Stimulated activated CD8-positive, alpha-beta memory T cell treated with anti-CD3 and anti-CD28 coated beads, Interleukin-4, amount 100 ng/mL, for 1 hour (primary cell): ENCODE measurements at places on chromosomes 1 and 21.

DNA sequence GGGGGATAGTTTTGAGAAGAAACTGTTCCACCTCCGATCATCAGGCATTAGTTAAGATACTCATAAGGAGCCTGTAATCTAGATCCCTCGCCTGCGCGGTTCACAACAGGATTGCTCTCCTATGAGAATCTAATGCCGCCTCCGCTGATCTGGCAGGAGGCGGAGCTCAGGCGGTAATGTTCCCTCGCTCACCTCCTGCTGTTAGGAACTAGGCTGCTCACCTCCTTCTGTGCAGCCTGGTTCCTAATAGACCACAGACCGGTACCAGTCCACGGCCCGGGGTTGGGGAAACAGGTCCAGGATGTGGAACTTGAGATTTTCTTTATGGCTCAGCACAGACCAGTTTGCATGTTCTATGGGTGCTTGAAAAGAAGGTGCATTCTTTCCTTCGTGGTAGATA, 27.2 kb upstream of the FAM3B start:
- no peak for DNase-seq

- no peak for DNase-seq
Measured at GRCh38 chr21:22871692-22872091, 1873.5 kb downstream of the NCAM2 start.

DNA sequence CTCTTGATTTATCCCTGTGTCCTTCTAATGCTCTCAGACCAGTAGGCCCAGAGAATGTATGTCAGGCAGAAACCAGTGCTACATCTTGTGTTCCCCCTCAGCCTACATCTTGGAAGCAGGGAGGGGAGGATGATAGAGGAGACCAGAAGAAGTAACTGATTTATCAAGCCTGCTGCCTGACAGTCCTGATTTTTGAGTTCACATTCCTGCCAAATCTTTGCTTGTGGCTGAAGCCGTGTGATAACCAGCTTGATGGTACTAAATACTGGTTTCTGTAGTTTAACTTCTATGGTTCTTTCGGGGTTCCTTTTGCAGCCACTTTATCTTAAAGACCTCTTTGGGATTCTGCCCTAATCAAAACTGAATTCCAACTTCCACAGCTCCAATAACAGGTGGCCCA, 59.7 kb upstream of the WDR26 start:
- no peak for DNase-seq

DNA sequence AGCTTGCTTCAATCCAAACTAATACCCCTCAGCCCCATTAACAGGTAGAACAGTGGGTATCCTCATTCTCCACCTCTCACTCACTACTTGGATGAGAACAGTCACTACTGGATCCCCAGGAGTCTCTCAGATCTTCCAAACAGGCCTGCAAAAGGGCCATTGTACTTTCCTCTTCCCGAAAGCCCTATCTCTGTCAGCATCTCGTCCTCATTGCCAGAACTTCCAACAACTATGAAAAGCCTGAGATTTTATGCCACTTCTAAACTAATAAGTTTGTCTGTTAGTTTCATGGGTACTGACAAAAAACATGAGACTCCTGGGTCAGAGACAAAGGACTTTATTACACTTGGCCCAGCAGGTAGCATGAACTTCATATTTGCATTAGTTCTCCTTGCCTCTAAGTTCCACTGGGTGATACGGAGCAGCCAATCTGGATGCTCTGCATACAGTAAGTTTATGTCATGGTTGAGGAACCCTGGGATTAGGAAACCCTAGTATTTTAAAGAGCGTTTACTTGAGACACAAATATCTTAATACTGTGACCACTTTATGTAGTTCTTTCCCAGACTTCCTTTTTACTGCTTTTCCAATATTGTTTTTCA, 38.1 kb downstream of the VANGL2 start:
- DNase-seq: no peak

- DNase-seq: no peak
Measured at GRCh38 chr1:87132284-87132870, 196.3 kb upstream of the LMO4 start.

GRCh38 chr1:199089393-199090122, 450.7 kb downstream of the PTPRC start:
- peak; percentile 11 for DNase-seq

- no peak for DNase-seq
Measured at GRCh38 chr1:179003512-179004066, 22.1 kb upstream of the FAM20B start.

DNA sequence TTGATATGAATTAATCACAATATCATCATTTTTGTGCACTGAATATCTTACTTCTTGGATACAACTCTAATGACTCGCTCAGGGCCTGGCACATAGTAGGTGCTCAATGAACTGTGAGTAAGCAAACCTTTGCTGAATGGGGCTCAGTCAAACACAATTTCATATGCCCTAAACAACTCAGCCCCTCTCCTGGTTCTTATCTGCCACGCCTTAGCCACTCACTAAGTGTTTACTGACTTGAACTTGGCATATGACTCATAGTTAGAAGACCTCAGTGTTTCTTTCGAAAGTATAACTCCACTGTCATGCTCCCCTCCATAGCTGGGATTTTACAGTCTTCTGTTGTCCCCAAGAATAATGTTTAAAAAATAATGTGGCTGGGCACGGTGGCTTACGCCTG, 4.8 kb upstream of the IFNLR1 start:
- no peak for DNase-seq

DNA sequence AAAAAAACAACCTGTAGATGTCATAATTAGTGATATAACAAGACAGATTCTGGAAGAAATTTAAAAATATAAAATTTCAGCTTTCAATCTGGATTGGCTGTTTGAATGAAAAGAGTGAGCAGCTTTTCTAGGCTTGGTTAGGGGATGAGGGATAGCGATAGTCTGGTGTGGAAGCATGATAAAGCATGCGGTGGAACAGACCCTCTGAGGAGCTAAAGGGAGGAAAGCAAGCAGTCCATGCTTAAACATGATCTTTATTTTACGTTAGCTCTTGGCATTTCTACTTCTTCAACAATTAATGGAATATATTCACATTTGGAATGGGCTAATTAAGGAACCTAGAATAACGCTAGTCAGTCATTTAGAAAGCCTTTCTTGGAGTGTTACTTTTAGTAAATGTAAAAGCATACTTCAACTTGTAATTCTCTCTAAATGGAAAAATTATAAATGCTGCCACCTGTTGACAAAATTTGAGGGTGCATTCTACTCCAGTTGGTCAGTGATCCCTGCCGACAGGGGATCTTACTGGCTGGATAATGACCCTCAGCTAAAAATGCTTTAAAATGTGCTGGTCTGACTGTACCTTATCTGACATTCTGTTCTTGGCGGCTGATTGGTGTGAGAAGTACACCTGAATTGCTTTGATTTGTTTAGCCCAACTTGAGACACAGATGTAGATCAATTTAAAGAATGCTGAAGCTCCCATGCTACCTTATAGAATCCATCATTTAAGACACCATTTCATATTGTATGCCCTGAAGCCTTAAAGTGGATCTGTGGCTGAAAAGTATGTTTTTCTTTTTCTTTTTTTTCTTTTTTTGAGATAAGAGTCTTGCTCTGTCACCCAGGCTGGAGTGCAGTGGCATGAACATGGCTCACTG, 61.2 kb downstream of the AK4 start:
- no peak for DNase-seq

DNA sequence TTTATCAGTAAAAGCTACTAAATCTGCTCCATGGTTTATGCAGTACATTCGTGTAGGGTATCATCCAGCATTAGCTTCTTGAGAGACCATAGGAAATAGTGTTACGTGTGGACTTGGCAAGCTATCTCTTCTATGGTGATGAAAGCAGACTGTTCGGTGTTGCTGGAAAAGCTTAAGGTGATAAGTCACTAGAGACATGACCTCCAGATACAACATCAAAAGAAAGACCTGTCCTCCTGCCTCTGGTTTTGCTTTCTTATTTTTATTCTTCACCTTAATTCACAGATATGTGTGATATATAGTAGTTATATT, 53.5 kb upstream of the S1PR1 start:
- no peak for DNase-seq

GRCh38 chr1:176029155-176029554, 177.9 kb downstream of the COP1 start:
- DNase-seq: no peak

DNA sequence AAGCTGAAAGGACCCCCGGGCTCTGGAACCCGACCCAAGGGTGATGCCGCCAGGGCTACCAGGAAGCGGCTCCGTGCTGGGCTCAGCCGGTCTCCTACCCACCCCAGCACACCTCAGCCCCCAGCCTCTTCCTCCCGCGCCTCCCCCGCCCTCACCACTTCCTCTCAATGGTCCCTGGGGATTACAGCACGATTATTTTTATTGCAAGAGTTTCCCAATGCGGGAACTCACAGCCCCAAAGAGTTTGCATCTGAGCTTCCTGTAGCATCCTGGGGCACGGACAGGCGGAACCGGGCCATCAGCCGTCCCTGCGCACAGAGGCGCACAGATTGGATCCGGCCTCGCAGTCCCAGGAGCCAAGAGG, 8.7 kb upstream of the SLX9 start:
- no peak for DNase-seq

- DNase-seq: no peak
Measured at GRCh38 chr1:7960867-7961215, 670 bp upstream of the PARK7 start.

DNA sequence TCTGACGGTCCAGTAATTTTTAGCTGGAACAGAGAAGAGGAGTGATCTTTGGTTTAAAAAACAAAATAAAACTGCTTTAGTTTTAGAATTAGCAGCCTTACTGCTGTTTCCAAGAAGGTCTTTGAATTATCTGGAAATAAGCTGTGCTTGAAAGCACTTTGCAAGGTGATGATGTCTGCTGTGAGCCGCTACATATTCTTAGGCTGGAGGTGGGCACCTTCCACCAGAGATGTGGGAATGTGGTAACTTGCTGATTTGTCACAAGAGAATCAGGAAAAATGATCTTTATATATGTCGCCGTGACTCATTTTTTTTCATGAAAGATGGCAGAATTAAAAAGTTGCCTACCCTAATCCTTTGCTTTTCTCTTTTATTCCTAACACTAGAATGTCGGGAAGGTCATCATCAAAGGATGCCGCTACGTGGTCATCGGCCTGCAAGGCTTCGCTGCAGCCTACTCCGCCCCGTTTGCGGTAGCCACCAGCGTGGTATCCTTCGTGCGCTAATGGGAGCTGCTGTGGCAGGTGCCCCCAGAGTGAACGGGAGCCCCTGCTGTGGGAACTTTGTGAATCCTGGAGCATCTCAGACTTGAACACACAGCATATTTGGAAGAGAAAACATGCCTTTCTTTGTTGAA, 6.2 kb downstream of the C1orf115 start:
- no peak for DNase-seq

GRCh38 chr1:169245706-169246105, 121.9 kb downstream of the NME7 start:
- no peak for DNase-seq

- DNase-seq: no peak
Measured at GRCh38 chr1:223489439-223489838, 96.2 kb downstream of the CCDC185 start.

GRCh38 chr1:21874778-21875547, 62.1 kb downstream of the HSPG2 start:
- no peak for DNase-seq

DNA sequence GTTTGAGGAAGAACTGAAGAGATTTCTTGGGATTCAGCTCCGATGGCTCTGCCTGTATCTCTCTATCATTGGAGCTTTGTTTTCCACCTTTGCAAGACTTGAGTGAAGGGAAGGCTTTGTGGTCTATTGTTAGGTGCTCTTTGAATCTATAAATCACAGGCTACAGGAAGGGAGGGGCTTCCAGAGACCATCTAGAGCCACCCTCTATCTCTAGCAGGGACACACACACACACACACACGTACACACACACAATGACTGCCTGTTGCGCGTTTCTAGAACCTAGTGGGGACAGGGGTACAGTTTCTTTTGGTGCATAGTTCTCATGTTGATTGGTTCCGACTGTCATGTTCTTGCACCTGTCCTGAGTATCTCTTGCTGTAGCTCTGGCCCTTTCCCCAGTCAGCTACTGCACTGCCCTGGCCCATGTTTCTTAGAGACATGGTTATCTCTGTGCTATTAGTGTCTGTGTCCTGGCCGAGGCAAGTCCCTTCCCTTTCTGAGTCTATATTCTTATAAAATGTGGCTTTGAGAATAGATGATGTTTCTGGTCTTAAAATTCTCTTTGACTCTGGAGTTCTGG, 60.7 kb downstream of the MAN1C1 start:
- DNase-seq: no peak

DNA sequence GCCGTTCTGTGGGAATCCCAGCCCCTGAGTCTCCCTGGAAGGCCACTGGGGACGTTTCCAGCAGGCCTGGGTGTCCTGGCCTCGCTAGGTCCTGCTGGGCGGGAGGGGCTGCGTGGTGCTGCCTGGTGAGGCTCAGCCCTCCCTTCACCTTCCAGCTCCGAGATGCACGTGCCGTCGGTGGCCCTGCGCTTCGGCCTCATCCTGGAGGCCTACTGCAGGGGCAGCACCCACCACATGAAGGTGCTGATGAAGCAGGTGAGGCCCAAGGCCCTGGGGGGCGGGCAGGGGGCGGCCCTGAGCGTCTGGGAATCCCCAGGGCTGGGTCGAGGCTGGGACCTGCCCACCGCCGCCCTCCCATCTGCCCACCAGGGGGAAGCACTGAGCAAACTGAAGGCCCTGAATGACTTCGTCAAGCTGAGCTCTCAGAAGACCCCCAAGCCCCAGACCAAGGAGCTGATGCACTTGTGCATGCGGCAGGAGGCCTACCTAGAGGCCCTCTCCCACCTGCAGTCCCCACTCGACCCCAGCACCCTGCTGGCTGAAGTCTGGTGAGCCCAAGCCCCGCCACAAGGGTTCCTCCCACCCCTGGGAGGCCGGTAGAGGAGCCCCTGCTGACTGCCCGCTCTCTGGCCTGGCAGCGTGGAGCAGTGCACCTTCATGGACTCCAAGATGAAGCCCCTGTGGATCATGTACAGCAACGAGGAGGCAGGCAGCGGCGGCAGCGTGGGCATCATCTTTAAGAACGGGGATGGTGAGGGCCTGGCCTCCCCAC, 70.3 kb downstream of the PIK3CD start:
- peak; percentile 67 for DNase-seq

DNA sequence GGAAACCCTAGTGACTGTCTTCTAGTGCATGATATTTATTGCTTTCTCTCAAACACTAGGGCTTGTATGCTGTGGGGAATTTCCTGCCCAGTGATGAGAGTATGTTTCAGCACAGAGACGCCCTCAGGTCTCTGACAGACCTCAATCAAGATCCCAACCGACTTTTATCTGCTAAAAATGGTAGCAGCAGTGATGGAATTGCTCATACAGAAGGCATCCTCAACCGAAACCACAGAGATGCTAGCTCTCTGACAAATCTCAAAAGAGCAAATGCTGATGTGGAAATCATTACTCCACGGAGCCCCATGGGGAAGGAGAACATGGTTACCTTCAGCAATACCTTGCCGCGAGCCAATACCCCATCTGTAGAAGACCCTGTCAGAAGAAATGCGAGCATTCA, 41.3 kb downstream of the PLPPR4 start:
- DNase-seq: no peak

DNA sequence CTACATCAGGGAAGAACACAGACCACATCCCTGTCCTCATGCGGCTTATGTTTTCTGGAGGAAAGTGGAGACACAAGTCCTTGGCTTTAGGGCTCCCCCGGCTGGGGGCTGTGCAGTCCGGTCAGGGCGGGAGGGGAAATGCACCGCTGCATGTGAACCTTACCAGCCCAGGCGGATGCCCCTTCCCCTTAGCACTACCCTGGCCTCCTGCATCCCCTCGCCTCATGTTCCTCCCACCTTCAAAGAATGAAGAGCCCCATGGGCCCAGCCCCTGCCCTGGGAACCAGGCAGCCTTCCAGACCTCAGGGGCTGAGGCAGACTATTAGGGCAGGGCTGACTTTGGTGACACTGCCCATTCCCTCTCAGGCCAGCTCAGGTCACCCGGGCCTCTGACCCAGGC, 45.5 kb downstream of the TNNT2 start:
- no peak for DNase-seq
